Renal pelvis (tissue), 12 donors: ENCODE measurements at places on chromosomes 2 and 18. TPM values are rescaled to one million over a fixed set of nuclear protein-coding genes. Genes with fewer than 3 reads are reported as not detected.

Gene LYG2
- 0.99 TPM for polyA plus RNA-seq

- no peak for DNase-seq
These were observed 185.2 kb downstream of the ZNF804A start for GRCh38 chr2:184783576-184783975.

- no peak for DNase-seq
These were observed 10.5 kb upstream of the ZAP70 start for GRCh38 chr2:97702731-97703470.

GRCh38 chr2:193315428-193316091 is 1120.8 kb upstream of the TMEFF2 start:
- no peak for DNase-seq

Gene SERPINB2
- polyA plus RNA-seq, result 0.14 TPM

DNA sequence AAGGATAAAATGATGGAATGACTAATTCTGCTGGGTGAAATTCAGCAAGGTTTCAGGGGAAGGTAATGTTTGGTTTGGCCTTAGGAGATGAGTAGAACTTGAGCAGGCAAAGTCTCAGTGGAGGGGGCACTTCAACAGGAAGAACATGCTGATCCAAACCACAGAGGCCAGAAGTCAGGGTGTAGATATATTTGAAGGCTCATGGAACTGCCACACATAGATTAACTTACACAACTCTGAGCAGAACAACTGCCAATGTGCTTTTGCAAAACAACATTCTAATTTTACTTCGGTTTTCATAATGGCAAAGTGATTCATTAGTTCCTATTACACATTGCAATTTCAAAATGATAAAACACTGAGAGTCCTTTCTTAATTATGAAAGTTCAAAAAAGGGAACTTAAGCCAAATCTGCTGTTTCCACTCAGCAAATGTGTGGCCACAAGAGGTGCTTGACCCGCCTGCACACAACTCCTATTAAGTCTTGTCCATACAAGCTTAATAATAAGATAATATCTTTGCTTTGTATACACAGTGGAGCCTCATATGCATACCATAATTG is 284.8 kb downstream of the MREG start:
- no peak for DNase-seq

DNA sequence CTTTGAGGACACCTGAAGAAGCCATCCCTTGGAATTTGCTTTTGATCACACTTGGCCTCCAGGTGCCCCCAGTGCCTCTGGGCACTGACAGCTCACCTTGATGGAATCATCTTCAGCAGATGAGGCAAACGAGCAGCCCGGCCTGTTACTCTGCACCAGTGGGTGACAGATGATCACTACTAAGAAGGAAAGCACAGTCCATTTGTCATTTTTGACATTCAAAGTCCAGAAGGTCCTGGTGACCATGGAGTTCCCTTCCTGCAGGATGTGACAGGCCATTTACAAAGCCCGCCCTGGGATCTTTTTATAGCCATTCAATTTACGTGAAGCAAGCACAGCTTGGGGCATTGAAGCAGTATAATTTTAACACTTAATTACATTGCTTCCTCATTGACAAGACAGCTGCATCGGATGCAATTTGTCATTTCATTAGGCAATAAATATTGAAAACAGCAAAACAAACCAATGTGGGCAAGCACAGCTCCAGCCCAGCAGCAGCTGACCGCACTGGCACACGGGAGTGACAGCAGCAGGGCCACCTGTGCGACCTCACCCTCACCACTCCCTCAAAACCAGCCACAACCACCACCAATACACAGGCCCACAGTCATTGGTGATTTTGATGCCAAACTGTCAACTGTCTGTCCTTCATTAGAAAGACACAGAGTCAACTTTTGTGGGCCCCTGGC is 76.0 kb upstream of the SLC66A3 start:
- DNase-seq, result no peak

- DNase-seq, result no peak
These were observed 30.1 kb downstream of the GREB1L start for GRCh38 chr18:21272016-21272579.

DNA sequence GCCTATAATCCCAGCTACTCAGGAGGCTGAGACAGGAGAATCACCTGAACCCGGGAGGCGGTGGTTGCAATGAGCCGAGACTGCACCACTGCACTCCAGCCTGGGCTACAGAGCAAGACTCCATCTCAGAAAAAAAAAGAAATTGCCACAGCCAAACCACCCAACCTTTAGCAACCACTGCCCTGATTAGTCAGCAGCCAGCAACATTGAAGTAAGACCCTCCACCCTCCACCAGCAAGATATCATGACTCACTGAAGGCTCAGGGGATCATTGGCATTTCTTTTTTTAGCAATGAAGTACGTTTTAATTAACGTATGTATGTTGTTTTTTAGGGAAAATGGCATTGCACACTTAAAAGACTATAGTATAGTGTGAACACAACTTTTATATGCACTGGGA is 349.1 kb upstream of the ACVR2A start:
- no peak for DNase-seq

- DNase-seq, result no peak
These were observed 76.2 kb upstream of the ODC1 start for GRCh38 chr2:10524341-10524740.

Gene CYP27C1
- polyA plus RNA-seq, result 11.5 TPM

- no peak for DNase-seq
These were observed 21.6 kb downstream of the BMP10 start for GRCh38 chr2:68849579-68850030.

DNA sequence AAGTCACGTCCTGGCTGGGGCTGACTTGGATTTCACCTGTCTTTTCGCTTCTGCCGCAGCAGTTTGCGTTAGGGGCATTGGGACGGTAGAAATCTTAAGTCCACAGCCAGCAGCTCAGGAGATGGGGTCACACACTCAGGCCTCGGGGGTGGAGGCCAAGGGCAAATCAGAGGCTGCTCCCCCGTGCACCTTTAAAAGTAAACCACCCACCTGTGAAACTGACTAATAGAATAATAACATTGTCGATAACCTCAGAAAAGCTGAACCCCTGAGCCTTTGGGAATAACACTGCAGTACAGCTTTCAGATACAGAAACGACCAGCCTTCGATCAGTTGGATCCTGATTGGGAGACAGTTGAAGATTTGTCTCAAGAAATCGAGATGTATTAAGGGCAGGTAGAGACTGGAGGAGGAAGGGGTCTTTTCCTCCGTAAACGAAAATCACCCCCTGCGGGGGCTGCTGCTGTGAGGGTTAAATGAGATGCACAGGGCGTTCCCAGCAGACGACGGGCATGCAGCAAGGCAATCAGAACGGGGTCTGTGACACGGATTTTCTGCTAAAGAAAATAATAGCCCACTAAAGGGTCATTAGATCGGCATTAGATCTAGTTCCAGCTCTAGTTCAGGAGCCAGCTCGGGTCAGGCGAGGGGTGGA is 16.4 kb upstream of the NFATC1 start:
- no peak for DNase-seq

DNA sequence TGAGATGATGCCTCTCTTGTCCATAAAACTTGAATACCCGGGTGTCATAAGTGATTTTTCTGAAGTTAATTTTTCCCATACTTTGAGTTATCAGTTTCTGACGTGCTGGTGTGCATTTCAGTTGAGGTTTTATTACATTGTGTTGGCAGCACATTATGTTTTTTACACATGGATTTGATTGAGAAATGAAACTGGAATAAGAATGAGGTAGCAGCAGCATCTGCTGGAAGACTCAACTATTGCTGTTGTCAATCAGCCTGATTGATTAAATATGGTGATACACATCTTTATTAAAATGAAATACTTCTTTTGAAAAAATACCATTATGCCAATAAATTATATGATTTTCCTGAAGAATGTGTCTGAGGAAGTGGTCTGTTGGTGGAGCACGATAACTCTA is 60.5 kb downstream of the INSIG2 start:
- no peak for DNase-seq

DNA sequence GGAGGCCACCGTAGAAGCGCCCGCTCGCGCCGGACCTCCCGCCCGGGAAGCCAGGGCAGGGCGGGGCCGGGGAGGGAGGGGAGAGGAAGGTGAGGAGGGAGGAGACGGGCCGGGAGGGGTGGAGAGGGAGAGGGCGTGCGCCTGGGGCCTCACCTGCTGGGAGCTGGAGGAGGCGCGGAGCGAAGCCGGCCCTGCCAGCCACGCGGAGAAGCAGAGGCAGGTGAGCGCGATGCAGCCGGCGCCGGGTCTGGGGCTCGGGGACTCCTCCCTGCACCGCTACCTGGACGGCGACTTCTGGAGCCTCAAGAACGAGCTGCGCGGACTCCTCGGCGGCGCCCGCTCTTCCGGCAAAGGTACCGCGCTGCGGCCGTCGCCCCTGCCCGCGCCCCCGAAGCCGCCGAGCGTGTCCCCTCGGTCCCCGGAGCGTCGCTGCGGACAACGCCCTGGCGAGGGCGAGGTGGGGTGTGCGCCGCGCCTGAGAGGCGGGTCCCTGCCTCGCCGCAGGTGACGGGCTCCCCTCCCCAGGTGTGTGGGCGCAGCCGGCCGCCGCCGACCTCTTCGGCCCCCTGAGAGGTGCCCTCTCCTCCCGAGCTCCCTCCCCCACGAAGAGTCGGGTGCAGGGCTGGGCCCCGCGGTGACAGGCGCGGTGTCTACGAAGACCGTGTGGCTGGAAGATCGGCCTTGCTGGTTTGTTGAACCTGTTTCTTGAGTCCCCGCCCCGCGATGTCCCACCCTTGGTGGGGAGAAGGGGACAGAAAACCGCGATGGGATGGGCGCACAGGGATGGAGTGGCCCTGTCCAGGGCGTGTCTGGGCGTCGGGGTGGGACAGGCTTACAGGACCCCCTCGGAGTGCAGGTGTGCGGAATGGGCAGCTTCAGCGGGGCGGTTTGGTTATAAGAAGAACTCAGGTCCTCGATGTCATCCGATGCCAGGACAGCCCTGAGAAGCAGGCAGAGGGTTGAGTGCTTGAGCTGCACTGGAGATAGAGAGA is at the start of gene ACOXL:
Gene ACOXL (plus strand): TSS at position 152 of the 992 bp plus-strand sequence. CDS start 35,817 bp downstream, outside the sequence.
- no peak for DNase-seq

DNA sequence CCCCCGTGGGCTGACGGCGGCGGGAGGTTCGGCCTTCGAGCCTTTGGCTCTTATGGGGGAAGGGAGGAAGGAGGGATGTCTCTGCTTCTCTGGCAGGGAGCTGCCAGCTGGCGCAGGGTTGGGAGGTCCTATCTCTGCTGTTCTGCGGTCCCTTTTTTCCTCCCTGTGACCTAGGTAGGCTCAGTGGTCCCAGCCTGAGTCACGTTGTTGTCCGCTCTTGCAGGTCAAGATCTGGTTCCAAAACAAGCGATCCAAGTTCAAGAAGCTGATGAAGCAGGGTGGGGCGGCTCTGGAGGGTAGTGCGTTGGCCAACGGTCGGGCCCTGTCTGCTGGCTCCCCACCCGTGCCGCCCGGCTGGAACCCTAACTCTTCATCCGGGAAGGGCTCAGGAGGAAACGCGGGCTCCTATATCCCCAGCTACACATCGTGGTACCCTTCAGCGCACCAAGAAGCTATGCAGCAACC is 2.5 kb downstream of the DLX1 start:
- DNase-seq, result no peak
